ENCODE measurements at places on chromosomes 2 and 18.

GRCh38 chr18:79789901-79790890, 7.5 kb upstream of the KCNG2 start:
- DNase-seq, result no peak

DNA sequence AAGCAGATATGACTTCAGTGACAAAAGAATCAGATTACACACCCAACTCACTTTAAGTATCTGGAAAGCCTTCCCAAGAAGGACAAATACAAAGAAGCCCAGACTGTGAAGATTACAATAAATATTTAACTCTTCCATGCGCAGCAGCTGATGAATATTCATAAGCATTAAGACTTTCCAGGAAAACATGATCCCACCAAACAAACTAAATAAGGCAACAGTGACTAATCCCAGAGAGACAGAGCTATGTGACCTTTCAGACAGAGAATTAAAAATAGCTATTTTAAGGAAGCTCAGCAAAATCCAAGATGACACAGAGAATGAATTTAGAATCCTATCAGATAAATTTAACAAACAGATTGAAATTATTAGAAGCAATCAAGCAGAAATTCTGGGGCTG, 108.2 kb upstream of the UBE2E3 start:
- no peak for DNase-seq

GRCh38 chr2:226143091-226143490, 656.5 kb downstream of the IRS1 start:
- no peak for DNase-seq

DNA sequence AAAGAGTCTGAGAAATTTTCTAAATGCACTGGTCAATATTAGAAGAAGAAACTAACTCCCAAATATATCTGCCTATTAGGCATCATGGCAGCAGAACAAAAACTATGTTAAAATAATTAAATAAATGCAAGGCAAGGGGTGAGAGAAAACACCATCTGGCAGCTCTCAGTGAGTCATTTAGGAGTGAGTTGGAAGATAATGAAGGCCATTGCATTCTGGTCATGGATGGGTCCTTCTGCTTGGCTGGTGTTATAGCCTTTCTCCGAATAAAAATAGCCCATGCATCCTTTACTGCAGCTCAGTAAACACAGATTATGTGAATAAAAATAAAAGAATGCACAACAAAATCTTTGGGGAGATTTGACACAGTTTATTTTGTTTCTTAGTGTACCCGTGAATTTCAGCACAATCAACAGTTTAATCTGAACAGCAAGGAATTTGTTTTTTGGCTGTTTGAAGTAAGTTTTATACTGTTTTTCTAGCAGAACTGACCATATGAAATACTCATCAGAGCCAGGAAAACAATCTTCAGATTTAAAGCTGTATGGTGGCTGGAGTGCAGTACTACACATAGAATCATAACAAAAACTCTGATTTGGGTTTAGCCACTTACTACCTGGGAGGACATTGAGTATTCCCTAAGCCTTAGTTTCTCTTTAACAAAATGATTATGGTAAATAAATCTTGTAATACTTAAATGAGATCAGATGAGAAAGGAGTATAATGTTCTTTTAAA, 225.1 kb upstream of the ITGA4 start:
- DNase-seq, result no peak

Data from stimulated activated CD8-positive, alpha-beta memory T cell treated with anti-CD3 and anti-CD28 coated beads, Interleukin-15, amount 100 ng/mL, for 24 hours (primary cell).